ENCODE measurements at places on chromosomes 3 and 15.

GRCh38 chr3:21624524-21624923 lies 126.5 kb downstream of the ZNF385D start:
- no peak for DNase-seq

- DNase-seq: no peak
Measured at GRCh38 chr3:108661699-108662098, 72.2 kb downstream of the DZIP3 start.

- DNase-seq: no peak
Measured at GRCh38 chr3:123789760-123790159, 94.4 kb downstream of the MYLK start.

DNA sequence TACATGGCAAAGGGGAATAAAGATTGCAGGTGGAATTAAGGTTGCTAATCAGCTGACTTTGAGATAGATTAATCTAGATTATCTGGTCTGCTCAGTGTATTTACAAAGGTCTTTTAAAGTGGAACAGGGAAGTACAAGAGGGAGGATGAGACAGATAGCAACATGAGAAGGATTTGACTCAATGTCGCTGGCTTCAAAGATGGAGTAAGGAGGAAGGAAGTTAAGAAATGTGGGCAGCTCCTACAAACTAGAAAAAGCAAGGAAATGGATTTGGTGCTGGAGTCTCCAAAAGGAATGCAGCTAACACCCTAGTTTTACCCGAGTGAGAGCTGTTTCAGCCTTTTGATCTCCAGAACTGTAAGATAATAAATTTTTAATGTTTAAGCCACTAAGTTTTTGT lies 180.7 kb upstream of the TTC14 start:
- DNase-seq: no peak

DNA sequence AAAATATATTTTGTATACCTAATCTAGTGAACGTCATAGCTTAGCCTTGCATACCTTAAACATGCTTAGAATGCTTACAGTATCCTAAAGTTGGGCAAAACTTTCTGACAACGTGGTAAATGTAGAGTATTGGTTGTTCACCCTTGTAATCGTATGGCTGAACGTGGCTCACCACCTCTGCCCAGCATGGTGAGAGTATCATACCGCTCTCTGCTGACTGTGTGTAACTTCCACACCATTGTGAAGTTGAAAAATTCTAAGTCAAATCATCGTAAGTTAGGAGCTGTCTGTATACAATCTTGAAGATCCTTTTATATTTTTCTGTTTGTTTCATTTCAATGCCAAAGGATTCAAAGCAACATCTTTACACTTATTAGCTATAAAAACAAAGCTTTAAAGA lies 63.5 kb upstream of the TRPC1 start:
- no peak for DNase-seq
